Activated CD4-positive, alpha-beta memory T cell treated with anti-CD3 and anti-CD28 coated beads for 36 hours (primary cell): ENCODE measurements at places on chromosomes 11 and 22. TPM values are rescaled to one million over a fixed set of nuclear protein-coding genes. Genes with fewer than 3 reads are reported as not detected.
A peak's percentile ranks its signal among the peaks of the same experiment; 100 is the strongest.

GRCh38 chr11:58771458-58771855 lies 39.7 kb upstream of the GLYAT start:
- DNase-seq: no peak

- DNase-seq: no peak
These were observed 53.7 kb downstream of the CDON start for GRCh38 chr11:126008956-126009355.

DNA sequence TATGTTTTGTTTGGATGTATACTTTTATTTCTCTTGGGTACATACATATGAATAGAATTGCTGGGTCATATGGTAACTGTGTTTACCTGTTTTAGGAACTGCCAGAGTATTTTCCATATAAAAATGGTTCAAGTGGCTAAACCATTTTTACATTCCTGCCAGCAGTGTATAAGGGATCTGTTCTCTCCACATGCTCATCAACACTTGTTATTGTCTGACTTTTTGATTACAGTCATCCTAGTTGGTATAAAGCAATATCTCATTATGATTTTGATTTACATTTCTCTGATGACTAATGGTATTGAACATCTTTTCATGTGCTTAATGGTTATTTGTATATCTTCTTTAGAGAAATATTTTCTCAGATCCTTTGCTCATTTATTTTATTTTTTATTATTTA lies 104.2 kb upstream of the RRM1 start:
- DNase-seq: no peak

The GGT1 gene
- total RNA-seq: 41.5 TPM

GRCh38 chr11:93541884-93542810 lies 1.0 kb downstream of the SMCO4 start:
- peak; percentile 68 for DNase-seq
